ENCODE measurements at places on chromosomes 16 and 17.
A peak's percentile ranks its signal among the peaks of the same experiment; 100 is the strongest.

GRCh38 chr16:86424985-86425384 is 85.3 kb upstream of the FOXF1 start:
- no peaks in the 10 kb centered on the region for H3K36me3 ChIP-seq
- H3K27ac ChIP-seq = no peak overlapping the region
- DNase-seq = no peak
- no peak overlapping the region for H3K4me3 ChIP-seq
- no peaks in the 10 kb centered on the region for H3K4me1 ChIP-seq

- no peak overlapping the region for H3K4me3 ChIP-seq
- no peaks in the 10 kb centered on the region for H3K4me1 ChIP-seq
- H3K27me3 ChIP-seq = no peaks in the 10 kb centered on the region
- no peak for DNase-seq
- no peak overlapping the region for H3K27ac ChIP-seq
These were observed 16.9 kb upstream of the MAP3K14 start for GRCh38 chr17:45333702-45334092.

- peak; percentile 31 for DNase-seq
- no peaks in the 10 kb centered on the region for H3K4me1 ChIP-seq
- no peak overlapping the region for H3K4me3 ChIP-seq
These were observed 13.8 kb upstream of the GFAP start for GRCh38 chr17:44928950-44929720.

DNA sequence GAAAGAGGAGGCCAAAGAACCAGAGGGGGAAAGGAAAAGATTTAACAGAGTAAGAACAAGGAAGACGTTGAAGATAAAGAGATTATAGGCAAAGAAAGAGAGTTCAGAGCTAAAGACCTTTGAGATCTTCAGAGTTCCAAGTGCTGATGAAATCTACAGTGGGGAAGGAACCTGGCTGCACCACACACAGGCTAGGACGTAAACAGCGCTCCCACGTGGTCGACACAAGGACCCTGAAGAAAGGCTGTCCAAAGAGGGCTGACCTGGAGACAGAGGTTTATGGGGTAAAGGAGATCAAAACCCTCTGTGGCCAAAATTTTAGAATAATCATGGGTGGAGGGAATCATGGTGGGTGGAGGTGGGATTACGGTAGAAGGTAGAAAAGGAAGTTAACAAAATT is 121.6 kb downstream of the PMP22 start:
- H3K27me3 ChIP-seq = no peaks in the 10 kb centered on the region
- H3K4me1 ChIP-seq = no peaks in the 10 kb centered on the region
- no peak for DNase-seq
- no peaks in the 10 kb centered on the region for H3K36me3 ChIP-seq
- H3K27ac ChIP-seq = no peak overlapping the region
- no peak overlapping the region for H3K4me3 ChIP-seq

GRCh38 chr16:57013902-57014301 is 24.5 kb downstream of the NLRC5 start:
- H3K4me3 ChIP-seq = no peak overlapping the region
- H3K36me3 ChIP-seq = no peaks in the 10 kb centered on the region
- no peaks in the 10 kb centered on the region for H3K27me3 ChIP-seq

- no peaks in the 10 kb centered on the region for H3K36me3 ChIP-seq
- H3K4me1 ChIP-seq = no peaks in the 10 kb centered on the region
- no peak overlapping the region for H3K4me3 ChIP-seq
- no peak for DNase-seq
- no peaks in the 10 kb centered on the region for H3K27me3 ChIP-seq
These were observed 1406.0 kb upstream of the CDH8 start for GRCh38 chr16:63442246-63442645.

GRCh38 chr17:78576389-78577112 is 645 bp downstream of the DNAH17 start:
- no peaks in the 10 kb centered on the region for H3K4me1 ChIP-seq
- no peak for DNase-seq
- no peaks in the 10 kb centered on the region for H3K36me3 ChIP-seq

DNA sequence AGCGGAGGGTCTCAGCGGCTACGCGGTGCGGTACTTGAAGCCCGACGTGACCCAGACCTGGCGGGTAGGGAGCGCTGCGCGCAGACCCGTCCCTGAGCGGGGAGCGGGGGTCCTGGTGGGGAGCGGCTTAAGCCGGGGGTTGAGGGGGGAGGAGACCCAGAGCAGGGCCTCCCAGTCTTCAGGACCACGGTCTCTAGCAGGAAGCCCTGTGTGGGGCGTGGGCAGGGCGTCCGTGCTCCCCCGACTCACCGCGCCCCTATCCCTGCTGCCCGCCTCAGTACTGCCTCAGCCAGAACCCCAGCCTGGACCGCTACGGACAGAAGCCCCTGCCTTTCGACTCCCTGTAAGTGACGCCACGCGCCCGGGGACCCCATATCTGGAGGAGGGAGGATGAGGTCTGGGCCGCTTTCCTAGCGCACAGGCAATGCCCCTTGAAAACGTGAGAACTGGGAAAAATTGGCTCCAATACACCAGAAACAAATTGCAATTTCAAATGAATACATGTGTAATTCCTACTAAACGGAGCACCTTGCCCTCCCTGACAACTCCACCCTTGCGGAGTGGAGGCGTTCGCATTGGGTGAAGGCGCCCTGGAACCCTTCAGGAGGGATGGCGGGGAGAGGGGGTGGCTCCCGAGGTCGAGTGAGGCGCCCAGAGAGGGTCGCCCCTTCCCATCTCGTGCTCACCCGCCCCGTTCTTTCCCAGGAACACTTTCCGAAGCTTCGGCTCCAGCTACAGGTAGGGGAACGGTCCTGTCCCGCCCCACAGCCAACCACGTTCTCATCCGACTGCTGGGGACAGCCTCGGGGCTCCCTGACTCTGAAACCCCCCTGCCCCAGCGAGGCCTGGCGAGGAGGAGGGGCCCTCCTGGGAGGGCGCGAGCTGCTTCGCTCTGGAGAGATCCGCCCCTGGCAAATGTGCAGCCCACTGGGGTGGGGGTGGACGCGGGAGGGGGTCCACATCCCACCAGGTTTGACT is 14.6 kb upstream of the CNGB1 start:
- peaks cover 22% of the 10 kb centered on the region for H3K4me1 ChIP-seq
- DNase-seq = peak; percentile 38
- H3K27ac ChIP-seq = peak overlapping the region; percentile 83
- no peak overlapping the region for H3K4me3 ChIP-seq
- no peaks in the 10 kb centered on the region for H3K27me3 ChIP-seq

DNA sequence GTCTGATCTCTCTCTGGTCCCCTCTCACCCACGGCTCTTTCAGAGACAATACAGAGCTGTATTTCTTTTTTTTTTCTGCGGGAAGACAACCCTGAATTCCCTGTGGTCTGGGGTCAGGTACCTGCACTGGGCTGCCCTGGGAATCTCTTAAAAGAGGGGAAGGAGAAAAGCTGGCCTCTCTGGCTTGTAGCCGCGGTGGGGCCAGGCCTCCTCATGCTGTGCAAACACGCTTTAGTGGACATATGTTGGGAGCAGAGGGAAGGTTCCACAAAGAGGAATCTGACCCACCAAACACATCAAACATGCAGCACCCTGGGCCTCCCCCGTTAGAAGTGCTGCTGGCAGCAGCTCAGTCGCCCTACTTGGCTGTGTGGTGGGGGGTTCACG is 143.7 kb upstream of the ZFHX3 start:
- no peak overlapping the region for H3K27ac ChIP-seq
- DNase-seq = no peak
- H3K36me3 ChIP-seq = no peaks in the 10 kb centered on the region
- H3K4me3 ChIP-seq = no peak overlapping the region
- no peaks in the 10 kb centered on the region for H3K27me3 ChIP-seq

Data from Caco-2 (cell line).